ENCODE measurements at places on chromosomes 2 and 18. TPM values are rescaled to one million over a fixed set of nuclear protein-coding genes. Genes with fewer than 3 reads are reported as not detected.

The NEB gene
- 0.77 TPM for total RNA-seq

The HRH4 gene
- not detected for total RNA-seq

The RAB27B gene
- total RNA-seq: 0.44 TPM

The SLC20A1 gene
- total RNA-seq: 116 TPM

The TUBA4B gene
- total RNA-seq: not detected

The GRHL1 gene
- total RNA-seq: 2.0 TPM

The RPRM gene
- 4.5 TPM for total RNA-seq

The CDKL4 gene
- total RNA-seq: 0.75 TPM

The GAD1 gene
- 0.39 TPM for total RNA-seq

The MAP3K19 gene
- total RNA-seq: not detected

The GTF2A1L gene
- total RNA-seq: not detected

The SAG gene
- total RNA-seq: not detected

The DSEL gene
- 2.7 TPM for total RNA-seq

The PHOSPHO2 gene
- 8.6 TPM for total RNA-seq

The FRZB gene
- 32.9 TPM for total RNA-seq

The MLPH gene
- not detected for total RNA-seq

The ANKAR gene
- 4.8 TPM for total RNA-seq

The PLCD4 gene
- 0.37 TPM for total RNA-seq

The CFAP53 gene
- total RNA-seq: 0.84 TPM

The ATP8B1 gene
- 0.05 TPM for total RNA-seq

The PKDCC gene
- 74.4 TPM for total RNA-seq

The CFAP65 gene
- 0.93 TPM for total RNA-seq

The LRRTM4 gene
- 10.1 TPM for total RNA-seq

The TSN gene
- 115 TPM for total RNA-seq

The PDCD1 gene
- not detected for total RNA-seq

The KLHL30 gene
- 0.25 TPM for total RNA-seq

Measured in neural crest cell (in vitro differentiated cells).